GM23248 (cell line): ENCODE measurements at places on chromosomes 1 and 21. TPM values are rescaled to one million over a fixed set of nuclear protein-coding genes. Genes with fewer than 3 reads are reported as not detected.

Gene FCGR1A
- not detected in 2 replicates for polyA plus RNA-seq

Gene SUSD4
- polyA plus RNA-seq = 0.49 and 1.1 TPM in 2 replicates

Gene SPATA46
- polyA plus RNA-seq = not detected in 2 replicates

Gene KIF26B
- 2.4 and 2.5 TPM in 2 replicates for polyA plus RNA-seq

Gene CD1D
- 0.11 TPM in 1 of 2 replicates, not detected in the other for polyA plus RNA-seq

Gene IL20
- not detected in 2 replicates for polyA plus RNA-seq

Gene DIRAS3
- polyA plus RNA-seq = 13.3 and 18.5 TPM in 2 replicates

Gene LAMC1
- polyA plus RNA-seq = 176 and 185 TPM in 2 replicates

Gene BRDT
- polyA plus RNA-seq = not detected in 2 replicates

Gene HOOK1
- not detected in 2 replicates for polyA plus RNA-seq

Gene TRIM45
- polyA plus RNA-seq = 0.44 and 1.4 TPM in 2 replicates

Gene TTLL7
- polyA plus RNA-seq = 2.6 and 2.9 TPM in 2 replicates

Gene TMEM52
- 0.28 and 0.40 TPM in 2 replicates for polyA plus RNA-seq

Gene NFASC
- 44.5 and 46.3 TPM in 2 replicates for polyA plus RNA-seq

Gene AKR7A3
- 0.18 and 0.24 TPM in 2 replicates for polyA plus RNA-seq

Gene AADACL3
- not detected in 2 replicates for polyA plus RNA-seq

Gene S100A9
- not detected in 2 replicates for polyA plus RNA-seq

Gene B3GALT2
- polyA plus RNA-seq = 2.5 and 2.8 TPM in 2 replicates

Gene CRYBG2
- not detected in 2 replicates for polyA plus RNA-seq

Gene NEK2
- polyA plus RNA-seq = 10.6 TPM in 2 replicates

Gene MAP3K7CL
- polyA plus RNA-seq = 30.0 and 34.3 TPM in 2 replicates

Gene MR1
- 25.4 and 26.2 TPM in 2 replicates for polyA plus RNA-seq

Gene CLIC6
- 0.08 TPM in 1 of 2 replicates, not detected in the other for polyA plus RNA-seq

Gene TMEM82
- polyA plus RNA-seq = not detected in 2 replicates

Gene DDAH1
- polyA plus RNA-seq = 234 and 238 TPM in 2 replicates

Gene TFF2
- not detected in 2 replicates for polyA plus RNA-seq

Gene S100A8
- not detected in 2 replicates for polyA plus RNA-seq

Gene IRF6
- polyA plus RNA-seq = 0.84 and 0.86 TPM in 2 replicates

Gene NBPF6
- not detected in 2 replicates for polyA plus RNA-seq

Gene SH2D1B
- 0.38 TPM in 1 of 2 replicates, not detected in the other for polyA plus RNA-seq

Gene SLC26A9
- not detected in 2 replicates for polyA plus RNA-seq

Gene RHBDL2
- 1.4 and 1.5 TPM in 2 replicates for polyA plus RNA-seq

Gene PCBP3
- 1.2 and 1.3 TPM in 2 replicates for polyA plus RNA-seq

Gene F13B
- not detected in 2 replicates for polyA plus RNA-seq

Gene IFNAR1
- 55.9 and 65.1 TPM in 2 replicates for polyA plus RNA-seq

Gene LCE1F
- polyA plus RNA-seq = 1.1 and 1.8 TPM in 2 replicates

Gene CASP9
- 6.7 and 7.6 TPM in 2 replicates for polyA plus RNA-seq

Gene LCE3E
- polyA plus RNA-seq = not detected in 2 replicates

Gene MOV10
- 29.1 and 31.1 TPM in 2 replicates for polyA plus RNA-seq

Gene NCF2
- polyA plus RNA-seq = 0.28 and 0.41 TPM in 2 replicates

Gene SLC16A4
- polyA plus RNA-seq = 15.6 and 15.9 TPM in 2 replicates
